A549 treated with DMSO at 1 μM for 4 hours (cell line): ENCODE measurements at places on chromosomes 16 and 17. TPM values are rescaled to one million over a fixed set of nuclear protein-coding genes. Genes with fewer than 3 reads are reported as not detected.

The MRPL45 gene
- total RNA-seq, result 59.8 to 67.1 TPM (median 65.7 TPM) in 5 replicates

The SPATA32 gene
- total RNA-seq, result 0.11 to 0.25 TPM (median 0.22 TPM) in 5 replicates

The ARSG gene
- 1.1 to 2.7 TPM (median 1.7 TPM) in 5 replicates for total RNA-seq

The KRTAP4-9 gene
- 0.20 TPM in 1 of 5 replicates, not detected in the others for total RNA-seq

The CDH3 gene
- 0.12 to 0.39 TPM (median 0.21 TPM) in 5 replicates for total RNA-seq
